Left forelimb (tissue), 1 donor: ENCODE measurements at places on chromosomes 6 and 20.
A peak's percentile ranks its signal among the peaks of the same experiment; 100 is the strongest.

DNA sequence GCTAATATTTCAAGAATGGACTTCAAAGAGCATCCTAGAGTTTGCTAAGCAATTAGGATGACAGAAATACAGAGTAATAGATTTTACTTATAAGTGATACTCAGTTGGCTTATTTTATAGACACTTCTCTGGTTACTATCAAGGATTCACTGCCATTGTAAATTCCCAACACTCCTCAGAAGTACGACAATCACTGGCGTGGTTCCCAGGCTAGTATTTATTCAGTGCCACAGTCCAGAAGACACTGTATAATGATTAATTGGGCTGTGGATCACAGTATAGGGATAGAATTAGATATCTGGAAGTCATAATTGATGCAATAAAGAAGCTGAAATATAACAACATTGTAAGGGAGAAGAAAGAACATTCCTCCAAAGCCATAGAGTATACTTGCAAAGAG lies 15.7 kb downstream of the MANEA start:
- no peak for DNase-seq

- DNase-seq = no peak
Observed at GRCh38 chr6:163166507-163166906, 248.0 kb upstream of the QKI start.

- peak; percentile 75 for DNase-seq
Observed at GRCh38 chr6:31901415-31901952, 402 bp downstream of the ZBTB12 start.

GRCh38 chr6:89122625-89123024 lies 4.8 kb upstream of the SRSF12 start:
- no peak for DNase-seq

- DNase-seq = no peak
Observed at GRCh38 chr6:139029470-139030227, 1.1 kb downstream of the ABRACL start.

- DNase-seq = no peak
Observed at GRCh38 chr6:110561008-110561396, 84.6 kb upstream of the SLC22A16 start.

DNA sequence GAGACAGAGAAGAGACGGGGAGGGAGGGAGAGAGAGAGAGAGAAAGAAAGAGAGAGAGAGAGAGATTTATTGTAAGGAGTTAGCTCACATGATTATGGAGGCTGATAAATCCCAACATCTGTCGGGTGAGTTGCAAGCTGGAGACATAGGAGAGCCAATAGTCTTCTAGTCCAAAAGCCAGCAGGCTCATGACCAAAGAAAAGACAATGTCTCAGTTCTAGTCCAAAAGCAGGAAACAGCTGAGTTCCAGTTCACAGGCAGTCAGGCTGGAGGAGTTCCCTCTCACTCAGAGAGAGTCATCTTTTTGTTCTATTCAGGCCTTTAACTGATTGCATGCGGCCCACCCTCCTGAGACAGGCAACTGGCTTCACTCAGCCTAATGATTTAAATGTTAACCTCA lies 416.6 kb downstream of the PREX1 start:
- DNase-seq = no peak

- no peak for DNase-seq
Observed at GRCh38 chr6:52925042-52925441, 15.5 kb upstream of the GSTA3 start.

GRCh38 chr6:129469070-129469662 lies 240.8 kb downstream of the ARHGAP18 start:
- no peak for DNase-seq

DNA sequence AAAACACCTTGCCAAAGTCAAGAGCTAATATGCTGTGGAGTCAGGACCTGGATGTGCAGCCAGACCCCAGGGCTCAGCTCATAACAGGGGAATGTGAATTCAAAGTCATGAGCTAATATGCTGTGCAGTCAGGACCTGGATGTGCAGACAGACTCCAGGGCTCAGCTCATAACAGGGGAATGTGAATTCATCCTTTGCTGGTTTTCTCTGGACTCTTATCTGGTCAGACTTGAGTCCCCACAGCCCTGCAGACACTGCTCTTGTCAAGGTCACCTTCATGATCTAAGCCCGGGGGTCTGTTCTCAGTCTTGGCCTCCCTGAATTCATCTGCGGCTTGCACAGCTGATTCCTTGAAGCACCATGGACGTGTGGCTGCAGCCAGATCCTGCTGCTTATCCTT lies 19.2 kb upstream of the GGTLC1 start:
- DNase-seq = no peak

GRCh38 chr20:56411759-56412472 lies at the start of gene CASS4:
Gene CASS4 (plus strand): TSS chr20:56412260. CDS start chr20:56412459, 199 bp downstream.
- no peak for DNase-seq

DNA sequence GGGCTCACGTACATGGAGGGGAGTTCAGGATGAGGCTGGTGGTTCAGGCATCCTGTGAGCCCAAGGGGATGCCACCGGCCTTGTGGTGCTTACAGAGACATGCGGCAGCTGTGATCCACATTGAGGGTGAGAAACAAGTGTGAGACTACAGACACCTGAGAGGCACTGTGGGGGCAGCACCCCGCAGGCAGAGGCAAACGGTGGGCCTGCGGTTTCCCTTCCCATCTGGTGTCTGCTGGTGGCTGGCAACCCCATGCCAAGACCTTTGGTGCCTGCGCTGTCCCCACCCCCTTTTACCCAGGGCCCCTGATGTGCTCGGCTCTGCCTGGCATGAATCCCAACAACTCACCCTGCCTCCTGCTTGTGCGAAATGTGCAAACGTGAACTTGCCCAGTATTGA lies 42.0 kb downstream of the ERMARD start:
- no peak for DNase-seq

GRCh38 chr20:51253280-51253679 lies 230.4 kb upstream of the KCNG1 start:
- DNase-seq = peak; percentile 11

- peak; percentile 69 for DNase-seq
Observed at GRCh38 chr6:108133594-108134179, 32.1 kb upstream of the NR2E1 start.

- no peak for DNase-seq
Observed at GRCh38 chr6:35185302-35185681, 28.5 kb upstream of the SCUBE3 start.

DNA sequence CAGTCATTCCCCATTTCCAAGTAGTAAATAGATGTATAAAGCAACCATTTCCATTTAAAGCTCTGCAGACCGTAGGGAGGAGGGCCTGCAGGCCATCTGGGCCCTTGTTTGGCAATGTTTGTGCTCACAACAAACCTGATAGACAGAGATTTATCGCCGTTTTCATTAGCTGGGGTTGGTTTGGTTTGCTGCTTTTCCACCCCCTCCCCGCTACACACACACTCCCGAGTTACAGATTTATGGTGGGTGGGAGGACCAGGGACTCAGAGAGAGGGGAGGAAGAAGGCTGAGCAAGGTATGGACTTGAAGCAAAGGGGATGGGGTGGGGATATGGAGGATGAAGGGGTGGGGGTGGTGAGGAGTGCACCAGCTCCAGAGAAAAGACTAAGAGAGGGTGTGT lies 36.6 kb upstream of the FOXP4 start:
- no peak for DNase-seq

DNA sequence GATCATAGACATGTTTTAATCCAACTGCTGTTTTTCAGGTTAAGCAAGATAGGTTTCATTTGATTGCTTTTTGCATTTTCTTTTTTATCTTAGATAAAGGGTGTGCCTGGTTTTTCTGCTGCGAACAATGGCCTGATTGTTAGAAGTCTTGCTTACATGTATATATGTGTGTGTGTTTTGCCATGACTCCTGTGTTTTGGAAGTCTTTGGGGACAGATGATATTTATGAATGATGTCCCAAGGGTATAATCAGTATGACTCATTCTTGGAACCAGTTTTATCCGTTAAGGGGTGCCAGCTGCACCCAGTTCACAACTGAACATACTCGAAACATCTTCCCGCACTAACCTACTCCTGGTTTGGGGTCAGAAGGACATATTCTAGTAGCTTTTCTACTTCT lies 230.1 kb upstream of the SUPT3H start:
- no peak for DNase-seq

DNA sequence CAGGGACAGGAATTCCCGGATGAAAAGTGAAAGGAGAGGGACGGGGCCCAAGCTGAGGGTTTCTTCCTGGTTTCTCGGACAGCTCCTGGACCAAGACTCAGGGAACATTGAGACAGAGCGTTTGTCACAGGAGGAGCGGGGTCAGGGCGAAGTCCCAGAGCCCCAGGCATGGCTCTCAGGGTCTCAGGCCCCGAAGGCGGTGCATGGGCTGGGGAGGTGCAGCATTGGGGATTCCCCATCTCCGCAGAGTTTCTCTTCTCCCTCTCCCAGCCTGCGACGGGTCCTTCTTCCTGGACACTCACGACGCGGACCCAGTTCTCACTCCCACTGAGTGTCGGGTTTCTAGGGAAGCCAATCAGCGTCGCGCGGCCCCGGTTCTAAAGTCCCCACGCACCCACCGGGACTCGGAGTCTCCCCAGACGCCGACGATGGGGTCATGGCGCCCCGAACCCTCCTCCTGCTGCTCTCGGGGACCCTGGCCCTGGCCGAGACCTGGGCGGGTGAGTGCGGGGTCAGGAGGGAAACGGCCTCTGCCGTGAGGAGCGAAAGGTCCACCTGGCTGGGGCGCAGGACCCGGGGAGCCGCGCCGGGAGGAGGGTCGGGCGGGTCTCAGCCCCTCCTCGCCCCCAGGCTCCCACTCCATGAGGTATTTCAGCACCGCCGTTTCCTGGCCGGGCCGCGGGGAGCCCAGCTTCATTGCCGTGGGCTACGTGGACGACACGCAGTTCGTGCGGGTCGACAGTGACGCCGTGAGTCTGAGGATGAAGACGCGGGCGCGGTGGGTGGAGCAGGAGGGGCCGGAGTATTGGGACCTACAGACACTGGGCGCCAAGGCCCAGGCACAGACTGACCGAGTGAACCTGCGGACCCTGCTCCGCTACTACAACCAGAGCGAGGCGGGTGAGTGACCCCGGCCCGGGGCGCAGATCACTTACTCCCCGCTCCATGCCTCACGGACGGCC lies 54.6 kb upstream of the POLR1H start:
- DNase-seq = no peak
